ENCODE measurements at places on chromosomes 3 and 15.

DNA sequence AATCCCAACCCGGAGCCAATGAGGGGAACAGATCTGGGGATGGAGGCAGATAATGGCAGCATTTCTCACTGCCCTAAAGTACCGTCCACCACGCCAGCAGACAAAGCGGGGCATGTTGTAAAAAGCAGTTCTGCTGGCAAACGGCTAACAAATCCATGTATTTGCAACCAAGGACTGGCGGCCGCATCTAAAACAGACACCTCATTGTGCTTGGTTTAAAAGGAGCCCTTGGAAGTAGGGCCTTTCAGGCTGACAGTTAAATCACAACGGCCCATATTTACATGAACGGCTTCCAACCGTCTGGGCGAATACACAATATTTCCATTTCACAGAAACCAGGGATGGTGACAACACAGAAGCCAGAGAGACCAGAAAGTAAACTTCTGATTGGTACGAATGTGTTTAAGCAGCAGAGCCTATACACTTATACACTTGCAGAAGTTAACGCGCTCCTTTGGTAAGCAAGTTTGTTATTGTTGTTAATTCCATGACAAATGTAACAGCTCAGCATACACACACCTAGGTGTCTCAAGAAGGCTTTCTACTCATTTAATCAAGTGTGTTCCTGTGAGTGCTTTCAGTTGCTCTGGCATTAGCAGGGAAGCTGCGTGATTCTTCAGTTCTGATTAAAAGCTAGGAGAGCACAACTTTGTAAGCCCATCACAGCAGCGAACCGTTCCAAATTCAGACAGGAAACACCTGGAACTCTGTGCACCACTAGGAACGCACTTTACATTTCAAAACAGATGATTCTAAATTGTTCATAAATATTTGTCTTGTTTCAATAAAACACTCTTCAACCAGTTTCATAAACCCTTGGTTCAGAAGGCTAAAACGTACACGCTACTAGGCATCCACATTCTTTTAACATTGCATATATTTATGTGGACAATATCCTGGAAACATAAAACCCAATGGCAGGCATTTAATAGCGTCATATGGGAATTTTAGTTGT is 112.9 kb downstream of the PDZRN3 start:
- no peak for DNase-seq

- DNase-seq: no peak
Measured at GRCh38 chr15:31309893-31310606, 16.6 kb upstream of the KLF13 start.

GRCh38 chr3:134242649-134243617 is 7.7 kb downstream of the RYK start:
- no peak for DNase-seq

DNA sequence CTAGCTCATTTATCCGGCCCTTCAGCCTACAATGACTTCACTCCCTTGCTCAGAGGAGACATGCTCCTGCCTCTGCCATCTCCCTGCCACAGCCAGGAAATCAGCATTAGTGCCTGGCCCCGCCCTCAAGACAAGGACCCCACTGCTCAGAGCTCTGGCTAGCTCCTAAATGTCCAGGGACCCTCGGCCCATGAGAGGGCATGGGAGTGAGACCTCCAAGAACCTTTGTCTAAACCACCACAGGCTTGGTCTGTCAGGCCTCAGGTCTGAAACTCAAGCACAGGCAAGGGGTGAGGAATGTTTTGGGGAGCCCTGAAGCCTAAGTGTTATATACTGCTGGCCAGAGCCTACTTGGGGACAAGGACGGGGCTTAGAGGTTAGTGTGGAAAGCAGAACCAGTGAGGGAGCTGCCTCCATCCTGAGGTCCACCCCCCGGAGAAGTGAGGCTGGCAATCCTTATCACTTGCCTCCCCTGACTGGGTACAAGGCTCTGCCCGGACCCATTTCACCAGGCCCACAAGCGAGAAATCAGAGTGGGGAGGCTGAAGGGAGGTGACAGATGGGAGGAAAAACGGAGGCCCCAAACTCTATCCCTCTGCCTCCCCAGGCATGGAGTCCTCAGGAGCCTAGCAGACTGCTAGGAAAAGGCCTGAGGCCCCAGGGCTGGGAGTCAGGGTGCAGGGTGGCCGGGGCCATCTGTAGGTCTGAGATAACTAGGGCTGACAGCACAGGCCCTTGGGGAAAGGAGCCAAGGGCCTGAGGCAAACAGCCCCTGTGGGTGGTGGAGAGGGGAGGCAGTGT is 18.8 kb downstream of the SHF start:
- no peak for DNase-seq

GRCh38 chr3:56522374-56522773 is 34.6 kb upstream of the CCDC66 start:
- no peak for DNase-seq

- no peak for DNase-seq
Measured at GRCh38 chr3:113245761-113246161, 34.4 kb downstream of the BOC start.

- DNase-seq: no peak
Measured at GRCh38 chr3:72487946-72488737, 360.1 kb downstream of the SHQ1 start.

DNA sequence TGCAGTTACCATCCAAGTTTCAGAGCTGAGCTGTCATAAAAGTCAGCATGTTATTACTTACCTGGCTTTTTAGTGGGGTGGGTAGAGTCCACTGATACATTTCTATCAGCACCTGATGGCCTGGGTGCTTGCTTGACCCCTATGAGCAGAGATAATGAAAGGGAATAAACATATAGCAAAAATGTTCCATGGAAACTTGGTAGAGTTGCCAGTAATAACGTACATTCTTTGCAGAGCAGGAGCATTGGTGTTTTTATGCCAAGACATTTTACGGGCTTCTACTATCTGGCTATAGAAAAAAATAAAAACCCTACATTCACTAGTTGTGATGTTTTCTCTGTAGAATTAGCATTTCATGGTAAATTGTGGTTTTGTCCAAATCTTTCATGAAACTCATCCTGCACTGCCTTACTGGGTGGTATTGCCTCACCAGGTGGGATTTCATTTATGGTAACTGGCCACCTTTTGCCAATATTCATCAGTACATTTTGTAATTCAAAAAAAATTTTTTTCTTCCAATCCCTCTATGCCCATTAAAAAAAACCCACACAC is 70.9 kb downstream of the TFG start:
- no peak for DNase-seq

DNA sequence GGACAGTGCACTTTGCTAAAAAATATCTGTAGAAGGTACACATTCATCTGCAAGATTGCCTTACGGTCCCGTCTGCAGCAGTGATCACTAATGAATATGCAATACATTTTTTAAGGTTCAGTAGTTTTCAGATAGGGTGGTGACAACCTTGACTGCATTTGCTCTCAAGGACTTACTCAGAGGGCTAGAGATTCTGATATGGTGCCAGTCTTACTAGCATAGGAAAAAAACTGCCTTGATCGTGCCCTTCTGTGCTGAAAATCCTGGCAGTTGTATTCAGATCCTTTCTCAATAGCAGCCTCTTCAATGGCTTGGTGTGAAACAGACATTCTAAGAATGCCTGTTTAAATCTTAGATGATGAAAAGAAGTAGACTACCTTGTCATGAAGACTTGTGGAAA is 411.9 kb upstream of the CCDC54 start:
- DNase-seq: no peak
